Fibroblast of lung (primary cell): ENCODE measurements at places on chromosomes 11 and 22. TPM values are rescaled to one million over a fixed set of nuclear protein-coding genes. Genes with fewer than 3 reads are reported as not detected.

CDC42EP1 gene
- total RNA-seq, result 11.8 and 17.2 TPM in 2 replicates

RBM4 gene
- 91.2 and 105 TPM in 2 replicates for total RNA-seq

OR51E2 gene
- not detected in 2 replicates for total RNA-seq

OTOG gene
- total RNA-seq, result not detected in 2 replicates

HBG2 gene
- not detected in 2 replicates for total RNA-seq

TNNI2 gene
- not detected in 2 replicates for total RNA-seq

PATE4 gene
- total RNA-seq, result not detected in 2 replicates

BIRC3 gene
- total RNA-seq, result 3.3 TPM in 2 replicates

OR4C13 gene
- total RNA-seq, result not detected in 2 replicates

FXYD6 gene
- total RNA-seq, result 5.1 and 8.0 TPM in 2 replicates

SLC15A3 gene
- 19.5 and 29.9 TPM in 2 replicates for total RNA-seq

FOLR2 gene
- total RNA-seq, result not detected in 2 replicates

PARVA gene
- total RNA-seq, result 21.8 and 27.7 TPM in 2 replicates

CCDC15 gene
- total RNA-seq, result 0.77 and 2.3 TPM in 2 replicates

FAT3 gene
- total RNA-seq, result 5.9 and 16.2 TPM in 2 replicates

KCNJ4 gene
- not detected in 2 replicates for total RNA-seq

PRSS23 gene
- 141 and 194 TPM in 2 replicates for total RNA-seq

MUC5AC gene
- not detected in 2 replicates for total RNA-seq

SPTBN2 gene
- 0.51 and 0.99 TPM in 2 replicates for total RNA-seq

VSIG10L2 gene
- total RNA-seq, result not detected in 2 replicates

CD82 gene
- total RNA-seq, result 64.7 and 114 TPM in 2 replicates

SPON1 gene
- total RNA-seq, result 3.5 and 30.6 TPM in 2 replicates

SCN3B gene
- total RNA-seq, result under 0.01 TPM in 2 replicates

UBE2L3 gene
- total RNA-seq, result 19.8 and 23.8 TPM in 2 replicates

NCAPH2 gene
- total RNA-seq, result 18.3 and 20.0 TPM in 2 replicates

GNG3 gene
- not detected in 2 replicates for total RNA-seq

ME3 gene
- total RNA-seq, result 50.7 and 63.2 TPM in 2 replicates

ACR gene
- not detected in 2 replicates for total RNA-seq

ROM1 gene
- total RNA-seq, result 8.5 and 9.9 TPM in 2 replicates

OR5P2 gene
- 0.17 TPM in 1 of 2 replicates, not detected in the other for total RNA-seq

MS4A6A gene
- not detected in 2 replicates for total RNA-seq

MRGPRX3 gene
- total RNA-seq, result not detected in 2 replicates

APOA5 gene
- not detected in 2 replicates for total RNA-seq

USH1C gene
- total RNA-seq, result not detected in 2 replicates

EMID1 gene
- 0.50 and 2.8 TPM in 2 replicates for total RNA-seq

MFNG gene
- total RNA-seq, result under 0.01 TPM in 1 of 2 replicates, not detected in the other

OAF gene
- 16.7 and 20.0 TPM in 2 replicates for total RNA-seq

C11orf87 gene
- not detected in 2 replicates for total RNA-seq

PRODH gene
- 0.26 TPM in 1 of 2 replicates, not detected in the other for total RNA-seq

JAML gene
- total RNA-seq, result not detected in 2 replicates

CNGA4 gene
- 0.17 TPM in 1 of 2 replicates, not detected in the other for total RNA-seq

DGCR6 gene
- 0.51 and 0.83 TPM in 2 replicates for total RNA-seq

ANO1 gene
- total RNA-seq, result 0.26 and 0.99 TPM in 2 replicates

SSTR3 gene
- not detected in 2 replicates for total RNA-seq

MYO7A gene
- 0.26 and 0.33 TPM in 2 replicates for total RNA-seq

CLMP gene
- total RNA-seq, result 84.5 and 107 TPM in 2 replicates

CRYBB2 gene
- not detected in 2 replicates for total RNA-seq
